ENCODE measurements at places on chromosomes 1 and 21.

DNA sequence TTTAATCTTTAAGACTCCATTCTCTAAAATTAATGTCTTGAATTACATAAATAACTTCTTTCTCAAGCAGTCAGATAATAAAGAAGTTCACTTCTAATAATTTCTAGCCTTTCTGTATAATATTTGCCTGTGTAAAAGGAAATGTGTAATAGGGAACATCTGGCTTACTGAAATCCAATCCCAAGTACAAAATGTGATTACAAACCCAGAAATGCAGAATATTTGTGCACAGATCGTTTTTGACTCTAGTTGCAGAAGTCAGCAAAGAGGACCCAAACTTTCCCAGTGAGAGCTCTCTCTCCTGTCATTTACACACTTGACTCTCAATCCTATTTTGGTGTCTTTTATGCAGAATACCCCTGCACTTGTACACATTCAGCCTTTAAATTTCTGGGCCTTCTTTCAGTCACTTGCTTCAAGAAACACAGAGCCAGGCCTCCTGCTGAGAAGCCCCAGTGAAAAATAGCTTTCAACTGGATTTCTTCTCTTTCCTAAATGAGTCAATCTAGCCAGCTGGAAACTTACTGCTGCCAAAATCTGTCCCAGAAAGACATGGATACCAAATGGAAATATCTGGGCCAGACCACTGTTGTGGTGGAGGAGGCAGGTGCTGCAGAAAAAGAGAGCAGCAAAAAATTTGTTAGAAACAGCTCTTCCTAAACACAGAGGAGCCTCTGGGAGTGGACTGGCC lies 68.5 kb upstream of the ADAM30 start:
- DNase-seq, result no peak

DNA sequence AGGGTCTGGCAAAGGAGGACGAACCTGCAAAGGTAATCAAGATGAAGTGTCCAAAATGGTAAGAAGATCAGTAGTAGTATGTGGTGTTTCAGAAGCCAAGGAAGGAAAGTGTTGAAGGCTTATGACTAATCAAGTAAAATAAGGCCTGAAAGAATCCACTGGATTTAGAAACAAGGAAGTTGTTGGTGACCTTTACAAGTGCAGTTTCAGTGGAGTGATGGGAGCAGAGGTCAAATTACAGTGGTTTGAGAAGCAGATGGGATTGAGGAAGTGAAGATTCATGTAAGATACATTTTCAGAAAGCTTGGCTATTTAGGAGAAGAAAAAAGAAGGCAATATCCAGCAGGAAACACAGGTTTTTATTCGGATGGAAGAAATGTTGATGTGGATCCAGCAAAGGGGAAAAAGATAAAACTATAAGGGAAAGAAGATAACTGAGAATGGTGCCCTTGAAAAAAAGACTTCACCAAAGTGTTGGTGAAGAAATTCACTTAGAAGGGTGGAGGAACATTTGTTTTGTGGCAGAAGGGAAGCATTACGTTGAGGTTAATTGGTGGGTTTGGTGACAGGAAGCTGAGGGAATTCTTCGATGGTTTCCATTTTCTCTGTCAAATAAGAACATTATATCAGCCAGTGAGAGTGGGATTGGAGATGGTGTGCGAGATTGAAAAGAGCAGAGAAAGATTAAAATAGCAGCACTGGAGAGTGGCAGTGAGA lies 2.1 kb downstream of the ARMH1 start:
- no peak for DNase-seq

DNA sequence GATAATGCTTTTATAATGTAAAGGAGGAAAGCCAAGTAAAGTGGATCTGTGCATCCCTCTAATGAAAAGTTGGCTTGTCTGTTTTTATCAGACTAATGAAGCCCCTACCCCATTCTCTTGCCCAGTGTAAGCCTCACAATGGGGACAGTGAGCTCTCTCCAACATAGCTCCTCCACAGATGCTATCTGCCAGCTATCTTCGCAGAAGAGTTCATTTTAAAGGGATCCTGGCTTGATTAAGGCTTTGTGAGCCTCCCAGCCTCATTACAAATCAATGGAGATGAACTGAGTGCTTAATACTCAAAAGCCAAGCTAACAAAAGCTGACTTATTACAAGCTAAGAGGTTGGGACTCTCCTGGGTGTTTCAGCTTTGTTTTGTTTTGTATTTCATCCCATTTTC lies 514.7 kb downstream of the NUF2 start:
- no peak for DNase-seq

GRCh38 chr1:26170472-26170821 lies 739 bp downstream of the ZNF593 start:
- no peak for DNase-seq

GRCh38 chr1:206725109-206725963 lies 40.6 kb downstream of the MAPKAPK2 start:
- DNase-seq, result no peak
